Aortic smooth muscle cell (primary cell): ENCODE measurements at places on chromosomes 12 and 14. TPM values are rescaled to one million over a fixed set of nuclear protein-coding genes. Genes with fewer than 3 reads are reported as not detected.

The SOCS4 gene
- 17.9 and 18.2 TPM in 2 replicates for total RNA-seq

The SERPINA3 gene
- total RNA-seq = 0.81 and 1.6 TPM in 2 replicates

The CCDC38 gene
- total RNA-seq = under 0.01 TPM in 2 replicates

The SLC6A15 gene
- 0.13 and 0.19 TPM in 2 replicates for total RNA-seq

The WNT1 gene
- not detected in 2 replicates for total RNA-seq

The CCDC88C gene
- 0.56 and 0.92 TPM in 2 replicates for total RNA-seq

The TMEM253 gene
- 0.12 and 0.26 TPM in 2 replicates for total RNA-seq

The MANSC4 gene
- total RNA-seq = not detected in 2 replicates

The HOXC12 gene
- not detected in 2 replicates for total RNA-seq

The RNASE2 gene
- total RNA-seq = not detected in 2 replicates

The DNAJC22 gene
- 4.9 and 5.4 TPM in 2 replicates for total RNA-seq

The RILPL2 gene
- total RNA-seq = 29.6 and 35.2 TPM in 2 replicates

The RNF212B gene
- not detected in 2 replicates for total RNA-seq

The PRB2 gene
- total RNA-seq = not detected in 2 replicates

The LRRIQ1 gene
- total RNA-seq = under 0.01 TPM in 1 of 2 replicates, not detected in the other

The TAS2R50 gene
- 1.8 and 4.7 TPM in 2 replicates for total RNA-seq

The CHGA gene
- not detected in 2 replicates for total RNA-seq

The TMEM121 gene
- total RNA-seq = 8.3 and 11.8 TPM in 2 replicates

The NTN4 gene
- total RNA-seq = 296 and 347 TPM in 2 replicates

The DTX1 gene
- not detected in 2 replicates for total RNA-seq

The SLC15A4 gene
- 47.4 and 50.1 TPM in 2 replicates for total RNA-seq

The MSI1 gene
- not detected in 2 replicates for total RNA-seq

The YAF2 gene
- total RNA-seq = 11.4 and 12.7 TPM in 2 replicates

The KRT75 gene
- not detected in 2 replicates for total RNA-seq

The SLC39A5 gene
- 0.25 TPM in 1 of 2 replicates, not detected in the other for total RNA-seq

The IAPP gene
- total RNA-seq = not detected in 2 replicates

The ATL1 gene
- 4.2 and 4.4 TPM in 2 replicates for total RNA-seq

The ADGRD1 gene
- total RNA-seq = 0.13 and 1.4 TPM in 2 replicates

The ASB2 gene
- 0.40 and 0.56 TPM in 2 replicates for total RNA-seq

The BMP4 gene
- total RNA-seq = 2.4 and 8.6 TPM in 2 replicates

The LYZ gene
- total RNA-seq = 0.19 and 0.53 TPM in 2 replicates

The POTEM gene
- not detected in 2 replicates for total RNA-seq

The DHRS2 gene
- total RNA-seq = under 0.01 TPM in 1 of 2 replicates, not detected in the other

The SYNJ2BP gene
- 28.4 and 29.5 TPM in 2 replicates for total RNA-seq

The GPR65 gene
- total RNA-seq = 0.12 and 0.26 TPM in 2 replicates

The CACNA1C gene
- total RNA-seq = 5.8 and 13.9 TPM in 2 replicates

The CPNE6 gene
- not detected in 2 replicates for total RNA-seq

The KRT85 gene
- total RNA-seq = not detected in 2 replicates

The CCDC175 gene
- not detected in 2 replicates for total RNA-seq

The CD4 gene
- total RNA-seq = 3.1 and 7.5 TPM in 2 replicates

The CD163 gene
- total RNA-seq = under 0.01 TPM in 1 of 2 replicates, not detected in the other

The AMIGO2 gene
- total RNA-seq = 11.4 and 32.2 TPM in 2 replicates

The VRTN gene
- not detected in 2 replicates for total RNA-seq

The MORN3 gene
- 1.4 and 1.5 TPM in 2 replicates for total RNA-seq

The CCDC196 gene
- total RNA-seq = not detected in 2 replicates

The C12orf75 gene
- 40.2 and 86.0 TPM in 2 replicates for total RNA-seq

The EPYC gene
- total RNA-seq = not detected in 2 replicates

The AHNAK2 gene
- 36.7 and 56.5 TPM in 2 replicates for total RNA-seq

The FGF6 gene
- total RNA-seq = not detected in 2 replicates

The FLRT2 gene
- total RNA-seq = 2.8 and 6.8 TPM in 2 replicates

The NEUROD4 gene
- total RNA-seq = not detected in 2 replicates

The KERA gene
- not detected in 2 replicates for total RNA-seq

The LRIG3 gene
- 13.5 and 16.4 TPM in 2 replicates for total RNA-seq
